ENCODE measurements at places on chromosomes 7 and 10. TPM values are rescaled to one million over a fixed set of nuclear protein-coding genes. Genes with fewer than 3 reads are reported as not detected.

- H3K36me3 ChIP-seq = no peaks in the 10 kb centered on the region
- no peak overlapping the region for H3K27ac ChIP-seq
- H3K4me3 ChIP-seq = no peak overlapping the region
- no peak for DNase-seq
- H3K27me3 ChIP-seq = no peaks in the 10 kb centered on the region
Observed at GRCh38 chr7:17710312-17710711, 230.0 kb downstream of the SNX13 start.

CABCOCO1 gene
- polyA plus RNA-seq = not detected

GRCh38 chr7:47358357-47358756, 223.6 kb downstream of the TNS3 start:
- H3K36me3 ChIP-seq = no peaks in the 10 kb centered on the region
- no peak overlapping the region for H3K4me3 ChIP-seq
- no peaks in the 10 kb centered on the region for H3K27me3 ChIP-seq
- DNase-seq = no peak
- peaks cover 2% of the 10 kb centered on the region for H3K4me1 ChIP-seq
- no peak overlapping the region for H3K27ac ChIP-seq

DNA sequence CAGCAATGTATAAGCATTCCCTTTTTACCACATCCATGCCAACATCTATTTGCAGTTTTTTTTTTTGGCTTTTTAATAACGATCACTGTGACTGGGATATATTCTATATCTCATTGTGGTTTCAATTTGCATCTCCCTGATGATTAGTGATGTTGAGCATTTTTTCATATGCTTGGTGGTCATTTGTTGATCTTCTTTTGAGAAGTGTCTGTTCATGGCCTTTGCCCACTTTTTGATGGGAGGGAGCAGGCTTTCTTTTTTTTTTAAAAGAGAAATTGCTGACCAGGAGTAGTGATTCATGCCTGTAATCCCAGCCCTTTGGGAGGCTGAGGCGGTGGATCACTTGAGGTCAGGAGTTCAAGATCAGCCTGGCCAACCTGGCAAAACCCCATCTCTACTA, 4.0 kb downstream of the MUC17 start:
- H3K27me3 ChIP-seq = peaks cover 54% of the 10 kb centered on the region
- H3K36me3 ChIP-seq = no peaks in the 10 kb centered on the region
- no peak overlapping the region for H3K27ac ChIP-seq
- no peak overlapping the region for H3K4me3 ChIP-seq
- no peak for DNase-seq

DNA sequence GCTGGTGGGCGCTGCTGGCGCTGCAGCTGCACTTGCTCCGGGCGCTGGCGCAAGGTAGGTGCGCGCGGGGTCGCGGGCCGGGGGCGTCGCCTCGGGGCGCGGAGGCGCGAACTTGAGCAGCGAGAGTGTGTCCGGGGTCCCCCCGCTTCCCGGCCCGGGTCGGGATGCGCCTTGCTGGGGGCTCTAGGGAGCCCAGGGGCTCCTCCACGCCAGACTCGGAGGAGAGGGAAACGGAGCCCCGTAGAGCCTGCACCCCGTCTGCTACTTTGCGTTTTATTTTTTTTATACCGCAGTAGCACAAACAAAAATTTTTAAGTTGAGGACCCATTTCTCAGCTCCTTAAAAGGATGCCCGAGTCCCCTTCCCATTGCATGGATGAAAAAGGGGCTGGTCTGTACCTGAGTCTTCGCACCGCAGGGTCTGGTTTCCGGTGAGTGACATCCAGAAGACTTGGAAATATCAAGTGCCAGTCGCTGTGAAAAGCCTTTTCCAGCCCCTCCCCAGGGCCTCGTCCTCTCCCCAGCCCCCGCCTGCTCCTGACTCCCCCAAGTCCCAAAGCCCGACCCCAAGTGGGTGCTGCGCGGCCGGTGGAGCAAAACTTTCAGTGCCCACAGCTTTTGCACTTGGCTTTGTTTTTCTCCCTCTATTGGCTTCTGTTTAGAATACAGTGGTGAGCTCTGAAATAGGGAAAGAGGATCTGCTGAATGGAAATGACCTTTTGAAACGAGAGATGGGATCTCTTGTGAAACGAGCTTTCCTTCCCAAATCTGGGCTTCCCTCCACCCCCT, 973 bp downstream of the SDK1 start:
- no peaks in the 10 kb centered on the region for H3K36me3 ChIP-seq
- DNase-seq = peak; percentile 12
- peaks cover 14% of the 10 kb centered on the region for H3K4me1 ChIP-seq
- peak overlapping the region; percentile 53 for H3K27ac ChIP-seq

DNA sequence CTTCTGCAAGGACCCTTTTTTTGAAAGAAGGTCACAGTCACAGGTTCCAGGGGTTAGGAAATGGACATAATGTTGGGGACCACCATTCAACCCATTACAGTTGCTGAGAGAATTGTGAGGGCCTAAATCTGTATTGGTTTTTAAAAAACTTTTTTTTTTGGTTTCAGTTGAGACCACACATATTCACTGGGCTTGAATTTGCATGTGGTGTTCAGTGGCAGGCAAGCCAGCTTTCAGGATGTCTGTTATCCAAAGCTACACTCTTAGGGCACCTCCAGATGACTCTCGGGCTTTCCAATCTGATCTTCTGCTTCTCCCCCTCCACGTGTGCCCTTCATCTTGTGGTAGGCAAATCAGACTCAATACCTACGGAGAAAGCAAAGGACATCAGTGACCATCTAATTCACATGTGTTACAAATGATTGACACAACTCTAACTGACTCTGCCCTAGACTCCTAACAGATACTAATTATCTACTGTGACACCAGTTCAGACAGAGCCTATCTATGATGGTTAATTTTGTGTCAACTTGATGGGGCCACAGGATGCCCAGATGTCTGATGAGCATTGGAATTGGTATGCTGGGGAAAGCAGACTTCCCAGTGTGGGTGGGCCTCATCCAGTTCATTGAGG, 93.3 kb upstream of the ELMO1 start:
- H3K27ac ChIP-seq = no peak overlapping the region
- no peak overlapping the region for H3K4me3 ChIP-seq
- no peak for DNase-seq
- H3K27me3 ChIP-seq = peaks cover 3% of the 10 kb centered on the region

- H3K4me1 ChIP-seq = peaks cover 10% of the 10 kb centered on the region
- DNase-seq = no peak
- no peaks in the 10 kb centered on the region for H3K36me3 ChIP-seq
- peak overlapping the region; percentile 34 for H3K4me3 ChIP-seq
- H3K27ac ChIP-seq = no peak overlapping the region
Observed at GRCh38 chr10:117005527-117006055, 604 bp upstream of the SHTN1 start.

- H3K36me3 ChIP-seq = no peaks in the 10 kb centered on the region
- H3K27ac ChIP-seq = peak overlapping the region; percentile 71
- peak overlapping the region; percentile 96 for H3K4me3 ChIP-seq
- peaks cover 13% of the 10 kb centered on the region for H3K27me3 ChIP-seq
- peaks cover 24% of the 10 kb centered on the region for H3K4me1 ChIP-seq
Observed at GRCh38 chr10:79070081-79070605, 1.4 kb downstream of the ZMIZ1 start.

Measured in naive B cell (primary cell).